Regular cardiac myocyte (primary cell): ENCODE measurements at places on chromosomes 2 and 18. TPM values are rescaled to one million over a fixed set of nuclear protein-coding genes. Genes with fewer than 3 reads are reported as not detected.

Gene CFAP65
- total RNA-seq = not detected in 2 replicates

Gene DGKD
- 7.9 and 13.5 TPM in 2 replicates for total RNA-seq

Gene C18orf63
- total RNA-seq = not detected in 2 replicates

Gene DOCK10
- 35.0 and 44.7 TPM in 2 replicates for total RNA-seq

Gene HDHD2
- 14.7 and 22.8 TPM in 2 replicates for total RNA-seq

Gene KATNAL2
- 0.96 and 2.5 TPM in 2 replicates for total RNA-seq

Gene IL36G
- not detected in 2 replicates for total RNA-seq

Gene TACR1
- 0.19 and 0.56 TPM in 2 replicates for total RNA-seq

Gene NFU1
- 44.0 and 52.0 TPM in 2 replicates for total RNA-seq

Gene KCNF1
- under 0.01 TPM in 1 of 2 replicates, not detected in the other for total RNA-seq

Gene CROCC2
- not detected in 2 replicates for total RNA-seq

Gene STON1
- 3.6 and 20.0 TPM in 2 replicates for total RNA-seq

Gene GPR45
- not detected in 2 replicates for total RNA-seq

Gene PRKD3
- total RNA-seq = 53.7 and 58.1 TPM in 2 replicates

Gene IL36A
- total RNA-seq = not detected in 2 replicates

Gene TCF4
- 88.0 and 89.6 TPM in 2 replicates for total RNA-seq

Gene AGBL5
- total RNA-seq = 14.9 and 19.7 TPM in 2 replicates

Gene PRR30
- not detected in 2 replicates for total RNA-seq

Gene ESPNL
- total RNA-seq = 0.58 and 5.4 TPM in 2 replicates

Gene PLA2R1
- total RNA-seq = 4.2 and 17.2 TPM in 2 replicates

Gene MSGN1
- total RNA-seq = not detected in 2 replicates

Gene CCDC141
- 0.19 and 0.56 TPM in 2 replicates for total RNA-seq

Gene RFTN2
- total RNA-seq = 0.58 and 3.7 TPM in 2 replicates

Gene CRYBA2
- total RNA-seq = not detected in 2 replicates

Gene SH3RF3
- total RNA-seq = 2.8 and 2.9 TPM in 2 replicates

Gene ANKRD12
- 33.7 and 92.7 TPM in 2 replicates for total RNA-seq

Gene CREG2
- total RNA-seq = 0.38 and 1.1 TPM in 2 replicates

Gene CDH19
- 1.3 and 2.0 TPM in 2 replicates for total RNA-seq

Gene GPR39
- total RNA-seq = 2.3 and 2.8 TPM in 2 replicates

Gene WDR43
- total RNA-seq = 108 and 133 TPM in 2 replicates

Gene SERPINB4
- total RNA-seq = not detected in 2 replicates

Gene FAM228A
- total RNA-seq = 0.38 and 0.85 TPM in 2 replicates

Gene SGPP2
- total RNA-seq = under 0.01 and 0.28 TPM in 2 replicates

Gene MC5R
- total RNA-seq = under 0.01 TPM in 1 of 2 replicates, not detected in the other

Gene RPE
- 122 and 151 TPM in 2 replicates for total RNA-seq

Gene SCYGR7
- total RNA-seq = not detected in 2 replicates

Gene TMEM169
- total RNA-seq = 0.19 and 0.28 TPM in 2 replicates

Gene SP5
- total RNA-seq = not detected in 2 replicates

Gene GPN1
- total RNA-seq = 30.7 and 60.2 TPM in 2 replicates

Gene CYS1
- total RNA-seq = 0.58 and 1.7 TPM in 2 replicates

Gene DSC3
- total RNA-seq = under 0.01 and 0.19 TPM in 2 replicates

Gene PIEZO2
- 2.9 and 5.1 TPM in 2 replicates for total RNA-seq

Gene SPR
- 30.5 and 40.0 TPM in 2 replicates for total RNA-seq

Gene DHRS9
- under 0.01 and 0.19 TPM in 2 replicates for total RNA-seq

Gene CCDC121
- total RNA-seq = 1.1 and 1.5 TPM in 2 replicates
